Panc1 (cell line): ENCODE measurements at places on chromosomes 1 and 21. TPM values are rescaled to one million over a fixed set of nuclear protein-coding genes. Genes with fewer than 3 reads are reported as not detected.

Gene ANGPTL1
- total RNA-seq, result not detected

Gene OR2W3
- not detected for total RNA-seq

Gene KPRP
- not detected for total RNA-seq

Gene SMCP
- total RNA-seq, result not detected

Gene CD1C
- total RNA-seq, result not detected

Gene PLD5
- total RNA-seq, result not detected

Gene LINGO4
- not detected for total RNA-seq

Gene LCE2B
- not detected for total RNA-seq

Gene LRRC38
- not detected for total RNA-seq

Gene MORC3
- total RNA-seq, result 16.8 TPM

Gene KRTAP12-4
- total RNA-seq, result not detected

Gene PLOD1
- total RNA-seq, result 156 TPM

Gene CNKSR1
- total RNA-seq, result 13.7 TPM

Gene LIX1L
- total RNA-seq, result 23.3 TPM

Gene ZNF691
- total RNA-seq, result 9.9 TPM

Gene ADORA1
- 8.5 TPM for total RNA-seq

Gene MACO1
- total RNA-seq, result 16.5 TPM

Gene SLFNL1
- 0.10 TPM for total RNA-seq

Gene CASQ2
- not detected for total RNA-seq

Gene RPE65
- total RNA-seq, result not detected
